ENCODE measurements at places on chromosomes 1 and 21.

GRCh38 chr1:6592865-6593593 lies 9.6 kb downstream of the KLHL21 start:
- no peak for DNase-seq

- no peak for DNase-seq
These were observed 2.4 kb downstream of the CAPN9 start for GRCh38 chr1:230749635-230750034.

DNA sequence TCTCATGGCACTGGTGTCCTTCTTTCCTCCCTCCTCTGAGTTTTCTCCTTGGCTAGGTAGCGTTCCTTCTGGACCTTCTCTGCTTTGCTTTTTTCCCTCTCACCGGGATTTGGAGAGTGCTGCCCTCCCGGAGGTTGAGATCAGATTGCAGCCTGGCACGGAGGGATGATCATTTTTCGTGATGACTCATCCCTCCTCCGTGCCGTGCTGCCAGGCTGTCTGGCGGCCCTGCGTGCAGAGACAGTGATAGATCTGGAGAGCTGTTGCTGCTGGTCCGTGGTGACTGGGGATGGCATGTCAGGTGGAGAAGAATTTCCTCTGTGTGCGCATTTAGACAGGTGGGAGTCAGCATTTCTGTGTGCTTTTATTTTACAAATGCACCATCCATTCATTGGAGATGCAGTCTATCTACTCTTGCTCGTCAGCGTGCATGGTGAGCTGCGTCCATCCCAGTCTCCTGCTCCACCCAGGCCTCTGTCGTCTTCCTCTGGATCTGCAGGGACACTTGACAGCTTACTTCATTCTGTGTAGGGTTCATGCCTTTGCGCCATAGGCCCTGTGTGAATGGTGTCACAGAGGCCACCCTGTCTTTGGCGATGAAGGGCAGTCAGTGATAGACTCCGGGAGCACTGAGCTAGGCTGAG lies 104.4 kb downstream of the PCBP3 start:
- DNase-seq = peak; percentile 70

GRCh38 chr1:36924282-36924811 lies 110.0 kb downstream of the GRIK3 start:
- peak; percentile 92 for DNase-seq

- no peak for DNase-seq
These were observed 243.0 kb upstream of the RUNX1 start for GRCh38 chr21:35291973-35292627.

DNA sequence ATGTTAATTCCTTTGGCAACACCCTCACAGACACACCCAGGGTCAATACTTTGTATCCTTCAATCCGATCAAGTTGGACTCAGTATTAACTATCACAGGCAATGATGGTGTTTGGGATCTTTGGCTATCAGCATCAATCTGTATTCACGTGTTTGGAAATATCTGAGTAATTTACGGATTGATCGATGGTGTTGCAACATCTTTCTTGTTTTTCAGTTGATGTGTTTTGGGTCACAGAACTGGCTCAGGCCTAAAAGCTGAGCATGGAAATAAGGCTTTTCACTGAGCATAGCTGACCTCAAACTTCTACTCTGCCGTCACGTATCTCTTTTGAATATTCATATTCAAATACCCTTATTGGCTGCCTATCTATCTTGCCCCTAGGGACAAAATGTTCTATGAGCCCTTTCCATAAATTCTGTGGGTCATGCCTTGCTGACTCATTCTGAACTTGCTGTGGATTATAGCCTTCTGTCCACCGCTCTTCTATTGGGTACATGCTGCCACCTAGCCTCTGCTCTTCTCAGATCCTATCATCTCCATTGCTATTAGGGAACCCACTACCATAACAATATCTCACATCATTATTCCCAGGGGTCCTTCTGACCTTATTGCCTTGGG lies 156.0 kb downstream of the PDE4B start:
- no peak for DNase-seq

DNA sequence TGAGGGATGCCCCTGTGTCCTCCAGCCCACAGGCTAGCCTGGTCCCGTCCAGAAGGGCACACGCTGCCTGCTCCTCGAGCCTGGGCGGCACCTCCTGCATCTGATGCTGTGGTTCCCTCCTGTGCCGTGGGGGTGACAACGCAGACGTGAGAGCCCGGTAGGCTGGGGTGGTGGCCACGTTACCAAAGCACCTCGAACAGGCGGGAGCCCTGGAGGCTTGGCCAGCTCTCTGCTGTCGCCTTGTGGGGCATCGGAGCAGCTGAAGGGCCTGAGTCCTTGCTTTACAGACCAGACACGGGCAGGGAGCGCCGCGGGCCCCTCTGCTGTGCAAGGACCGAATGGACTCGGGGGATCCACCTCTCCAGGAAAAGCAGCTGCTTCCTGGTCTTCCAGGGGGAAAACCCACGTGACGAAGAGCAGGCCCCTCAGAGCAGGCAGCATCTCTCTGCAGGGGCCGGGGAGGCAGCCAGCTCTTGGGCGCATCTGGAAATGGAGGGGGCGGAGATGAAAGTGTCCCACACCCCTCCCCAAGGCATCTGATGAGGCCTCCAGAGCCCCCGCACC lies 133.3 kb downstream of the NPHP4 start:
- DNase-seq = no peak
